ENCODE measurements at places on chromosomes 16 and 17.

GRCh38 chr17:67982686-67983382 lies 13.4 kb downstream of the C17orf58 start:
- no peak for DNase-seq

DNA sequence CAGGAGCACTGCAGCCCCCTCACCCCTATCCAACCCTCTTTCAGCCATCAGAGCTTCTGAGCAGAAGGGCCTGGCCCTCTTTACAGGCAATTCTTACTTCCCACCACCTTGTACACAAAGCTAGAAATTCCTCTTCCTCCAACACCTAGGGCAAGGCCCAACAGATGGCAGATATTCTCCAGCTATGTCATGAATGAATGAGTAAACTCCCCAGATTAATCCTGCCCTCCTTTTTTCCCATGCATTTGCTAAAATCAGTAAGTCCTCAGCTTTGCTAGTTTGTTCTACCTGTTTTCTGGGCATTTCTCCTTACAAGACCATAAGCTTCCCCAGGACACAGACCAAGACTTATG lies 20.4 kb upstream of the MRPS23 start:
- no peak for DNase-seq

- no peak for DNase-seq
These were observed 400.9 kb downstream of the SLC39A11 start for GRCh38 chr17:72691586-72691985.

GRCh38 chr17:38681096-38681495 lies 6.3 kb upstream of the EPOP start:
- DNase-seq = no peak

DNA sequence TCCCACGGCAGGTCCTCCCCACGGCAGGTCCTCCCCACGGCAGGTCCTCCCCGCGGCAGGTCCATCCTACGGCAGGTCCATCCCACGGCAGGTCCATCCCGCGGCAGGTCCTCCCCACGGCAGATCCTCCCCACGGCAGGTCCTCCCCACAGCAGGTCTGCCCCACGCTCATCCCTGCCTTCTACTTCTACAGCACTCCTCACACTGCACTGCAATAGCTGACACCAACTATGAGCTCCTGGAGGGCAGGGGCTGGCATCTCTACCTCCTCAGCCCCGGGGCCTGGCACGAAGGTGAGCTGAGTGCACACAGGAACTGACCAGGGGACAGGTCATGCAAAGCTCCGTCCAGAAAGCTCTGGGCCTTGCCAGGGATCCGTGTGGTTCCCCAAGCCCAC lies 45.3 kb downstream of the RPH3AL start:
- DNase-seq = no peak

DNA sequence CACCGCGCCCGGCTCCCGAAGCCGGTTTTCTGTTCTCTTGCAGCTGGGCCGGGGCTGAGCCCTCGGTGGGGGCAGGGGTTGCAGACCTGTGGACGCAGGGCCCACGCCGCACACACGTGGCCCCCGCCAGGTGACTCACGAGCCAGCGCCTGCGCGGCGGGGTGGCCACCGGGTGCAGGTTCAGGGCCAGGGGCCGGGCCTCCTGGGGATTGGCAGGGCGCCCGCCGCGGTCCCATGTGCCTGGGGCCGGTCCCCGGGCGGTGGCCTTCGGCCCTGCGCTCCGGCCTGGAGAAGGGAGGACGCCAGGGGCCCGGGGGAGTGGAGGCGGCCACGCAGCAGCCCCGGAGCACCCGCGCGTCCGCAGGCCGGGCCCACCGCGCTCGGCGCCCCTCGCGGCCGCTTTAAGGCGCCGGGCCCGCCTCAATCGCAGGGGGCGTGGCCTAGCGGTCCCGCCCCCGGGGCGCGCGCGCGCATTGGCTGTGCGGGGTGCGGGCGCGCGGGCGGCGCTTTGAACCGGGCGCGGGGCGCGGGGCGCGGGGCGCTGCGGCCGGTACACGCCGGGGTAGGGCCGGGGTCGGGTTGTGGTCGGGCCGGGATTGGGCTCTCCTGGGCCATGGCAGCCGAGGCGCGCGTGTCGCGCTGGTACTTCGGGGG lies at the start of gene SLC25A10:
Gene SLC25A10 (plus strand): TSS at position 471 of the 654 bp plus-strand sequence. CDS start 143 bp downstream, at position 614.
- peak; percentile 92 for DNase-seq

- DNase-seq = peak; percentile 24
These were observed 59.5 kb upstream of the LHX1 start for GRCh38 chr17:36877771-36878170.

DNA sequence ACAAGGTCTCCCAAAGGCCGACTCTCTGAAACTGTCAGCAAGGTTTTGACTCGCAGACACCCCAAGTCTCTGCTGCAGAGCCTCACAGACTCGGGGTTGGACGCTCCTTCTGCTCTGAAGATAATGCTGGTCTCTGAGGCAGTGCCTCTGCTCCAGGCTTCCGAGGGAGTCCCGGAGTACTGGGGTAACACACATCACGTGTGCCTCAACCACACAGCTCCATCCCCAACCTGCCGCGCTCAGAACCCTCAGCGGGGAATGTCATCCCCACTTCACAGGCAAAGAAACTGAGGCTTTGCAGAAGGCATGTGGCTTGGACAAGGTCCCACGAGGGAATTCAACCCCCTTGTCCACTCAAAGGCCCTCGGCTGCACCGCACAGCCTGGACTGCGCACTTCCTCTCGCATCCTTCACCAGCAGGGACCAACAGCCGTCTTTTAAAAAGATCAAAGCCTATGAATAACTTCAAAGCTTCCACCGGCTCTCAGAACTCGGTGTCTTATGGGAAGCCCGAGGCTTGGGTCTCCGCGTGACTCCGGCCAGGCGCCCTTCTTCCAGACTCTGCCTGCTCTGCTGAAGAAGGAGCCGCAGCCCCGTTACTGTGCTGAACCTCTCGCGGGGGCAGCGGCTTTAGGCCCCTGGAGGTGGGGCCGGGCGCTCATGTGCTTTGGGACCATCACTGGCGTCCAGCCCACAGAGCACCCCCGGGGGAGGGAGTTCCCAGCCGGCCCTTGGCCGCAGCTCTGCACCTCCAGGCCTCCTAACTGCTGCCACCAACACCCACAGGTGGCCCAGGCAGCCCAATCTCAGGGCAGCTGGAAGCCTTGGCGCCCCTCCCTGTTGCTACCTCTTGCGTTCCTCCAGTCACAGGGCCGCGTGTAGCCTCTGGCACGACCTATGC lies 2.2 kb downstream of the TMEM204 start:
- DNase-seq = peak; percentile 65

GRCh38 chr17:192666-193425 lies 11.4 kb upstream of the DOC2B start:
- DNase-seq = no peak

DNA sequence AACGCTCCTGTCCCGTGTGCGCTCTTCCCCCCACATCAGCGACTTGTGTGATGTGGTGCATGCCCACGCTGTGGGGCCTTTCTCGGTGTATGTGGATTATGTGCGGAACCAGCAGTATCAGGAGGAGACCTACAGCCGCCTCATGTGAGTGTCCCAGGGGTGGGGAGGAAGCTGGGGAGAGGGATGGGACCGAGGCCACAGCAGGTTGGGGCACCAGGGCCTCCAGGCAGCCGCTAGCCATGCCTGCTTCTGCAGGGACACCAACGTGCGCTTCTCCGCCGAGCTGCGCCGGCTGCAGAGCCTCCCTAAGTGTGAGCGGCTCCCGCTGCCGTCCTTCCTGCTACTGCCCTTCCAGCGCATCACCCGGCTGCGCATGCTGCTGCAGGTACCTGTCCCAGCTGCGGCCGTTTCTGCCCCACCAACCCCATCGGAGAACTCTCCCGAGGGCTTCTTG lies 5.8 kb downstream of the ARHGEF15 start:
- DNase-seq = no peak

DNA sequence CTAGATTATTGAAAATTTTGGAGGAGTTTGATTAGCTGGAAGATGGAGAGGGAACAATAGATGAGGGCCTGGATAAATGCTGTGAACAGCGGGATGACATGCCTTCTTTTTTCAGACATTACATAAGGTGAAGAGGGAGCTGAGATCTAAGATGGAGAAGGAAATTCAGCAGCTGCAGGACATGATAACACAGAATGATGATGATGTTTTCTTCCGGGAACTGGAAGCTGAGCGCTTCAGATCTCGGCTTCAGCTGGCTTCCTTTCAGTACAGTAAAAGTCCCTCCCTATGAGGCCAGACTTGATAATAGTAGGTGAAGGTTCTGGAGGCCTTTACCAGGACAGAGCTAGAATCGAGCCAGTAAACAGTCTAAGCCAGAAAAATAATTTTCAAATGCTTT lies 30.7 kb downstream of the CEP95 start:
- DNase-seq = no peak

All from activated T-cell treated with anti-CD3 and anti-CD28 coated beads, Interleukin-2, amount 50 U/mL, for 48 hours (primary cell).